ENCODE measurements at places on chromosomes 7 and 10. TPM values are rescaled to one million over a fixed set of nuclear protein-coding genes. Genes with fewer than 3 reads are reported as not detected.

ZNF722 gene
- total RNA-seq: not detected

HOXA6 gene
- total RNA-seq: 15.3 TPM

ANKRD7 gene
- total RNA-seq: not detected

ZPBP gene
- not detected for total RNA-seq

TAS2R5 gene
- total RNA-seq: 5.9 TPM

CCL24 gene
- total RNA-seq: not detected

THSD7A gene
- total RNA-seq: 26.7 TPM

GNAT3 gene
- not detected for total RNA-seq

GNAI1 gene
- 23.2 TPM for total RNA-seq

TRPV5 gene
- total RNA-seq: not detected

FAM131B gene
- 10.6 TPM for total RNA-seq

HOXA13 gene
- total RNA-seq: 1.5 TPM

GSTO2 gene
- total RNA-seq: 10.6 TPM

COL1A2 gene
- 231 TPM for total RNA-seq

CRYGN gene
- total RNA-seq: 0.73 TPM

TEX36 gene
- not detected for total RNA-seq

PRKCQ gene
- 2.8 TPM for total RNA-seq

FAM53B gene
- 94.3 TPM for total RNA-seq

EVX1 gene
- not detected for total RNA-seq

ADCYAP1R1 gene
- 22.0 TPM for total RNA-seq

CC2D2B gene
- total RNA-seq: 2.1 TPM

GPER1 gene
- 1.3 TPM for total RNA-seq
